HTR-8/SVneo (cell line): ENCODE measurements at places on chromosomes 1 and 21.

- no peak for DNase-seq
Measured at GRCh38 chr1:198598796-198599321, 40.0 kb upstream of the PTPRC start.

GRCh38 chr1:68188060-68188538, 44.2 kb downstream of the WLS start:
- no peak for DNase-seq

DNA sequence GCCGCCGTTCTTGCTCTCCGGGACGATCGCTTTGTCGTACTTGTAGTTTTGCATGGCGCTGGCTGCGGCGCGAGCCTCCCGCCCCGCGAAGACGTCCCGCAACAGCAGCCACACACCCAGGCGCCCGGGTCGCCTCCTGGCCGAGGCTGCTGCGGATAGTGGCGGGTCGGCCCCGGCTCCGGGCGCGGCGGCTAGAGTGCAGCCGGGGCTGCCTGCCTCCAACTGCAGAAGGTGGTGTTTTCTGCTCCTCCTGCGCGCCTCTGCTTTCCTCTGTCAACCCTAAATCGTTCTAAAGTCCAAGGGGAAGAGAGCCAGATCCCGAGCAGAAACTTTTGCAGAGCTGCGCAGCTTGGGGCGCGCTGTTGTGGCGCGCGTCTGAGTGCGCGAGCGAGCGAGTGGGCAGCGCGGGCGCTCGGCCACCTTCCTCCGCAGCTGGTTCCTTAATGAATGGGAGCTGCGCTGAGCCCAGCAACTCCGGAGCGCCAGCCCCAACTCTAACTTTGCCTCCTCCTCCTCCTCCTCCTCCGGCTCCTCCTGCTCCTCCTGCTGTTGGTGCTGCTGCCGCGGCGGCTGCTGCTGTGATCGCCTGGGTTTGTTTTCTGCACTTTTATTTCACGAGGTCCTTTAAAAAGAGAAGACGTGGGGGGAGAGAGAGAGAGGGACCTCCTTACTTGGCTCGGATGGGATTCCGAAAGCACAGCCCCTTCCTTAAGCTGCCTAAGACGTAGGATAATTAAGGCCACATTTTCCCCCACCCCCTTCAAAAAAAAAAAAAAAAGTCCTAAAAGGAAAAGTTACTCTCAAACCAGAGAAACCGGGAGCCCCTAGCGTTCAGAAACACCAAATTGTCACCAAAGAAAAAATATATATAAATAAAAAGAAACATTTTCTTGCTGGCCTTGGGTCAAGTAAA, at the start of gene PLPP3:
Gene PLPP3 (minus strand): TSS at position 601 of the 913 bp plus-strand sequence. CDS start 547 bp downstream, at position 54.
- DNase-seq = peak; percentile 69

- DNase-seq = no peak
Measured at GRCh38 chr1:234862944-234863515, 253.1 kb upstream of the IRF2BP2 start.

DNA sequence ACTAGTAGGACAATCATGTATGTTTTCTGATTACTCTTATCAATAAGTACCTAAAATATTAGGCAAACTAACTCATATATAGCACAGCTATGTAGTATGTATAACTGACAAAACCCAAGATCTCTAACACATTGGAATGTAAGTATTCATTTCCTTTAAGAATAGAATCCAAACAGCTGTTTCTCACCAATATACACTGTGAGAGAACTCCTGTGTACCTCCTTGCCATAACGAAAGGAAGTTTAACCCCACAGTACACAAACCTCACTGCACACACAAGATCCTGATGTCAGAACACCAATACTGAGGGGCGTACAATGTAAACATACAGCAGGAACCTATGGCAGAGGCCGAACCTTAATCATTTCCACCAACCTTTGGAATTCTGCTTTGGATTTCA, 113.0 kb downstream of the SMYD3 start:
- no peak for DNase-seq

GRCh38 chr21:18152371-18152770, 92.3 kb upstream of the CHODL start:
- DNase-seq = no peak

DNA sequence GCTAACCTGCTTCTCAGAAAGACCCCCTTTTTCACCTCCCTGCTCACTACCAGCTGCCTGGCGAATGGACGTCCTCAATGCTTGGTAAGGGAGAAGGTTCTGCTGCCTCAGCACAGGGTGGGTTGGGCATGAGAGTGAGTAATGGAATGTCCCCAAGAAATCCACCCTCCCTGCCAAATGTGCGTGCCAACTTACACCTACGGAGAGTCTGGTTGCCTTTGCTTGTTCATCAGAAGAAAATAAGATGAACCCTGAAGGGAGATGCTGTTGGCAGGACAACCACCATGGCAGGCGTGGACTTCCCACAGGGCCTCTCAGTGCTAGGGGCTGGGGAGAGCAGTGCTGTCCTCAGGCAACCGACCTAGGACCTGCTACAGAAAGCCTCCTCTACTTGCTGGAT, 106.0 kb downstream of the XCL2 start:
- no peak for DNase-seq

- DNase-seq = no peak
Measured at GRCh38 chr1:58887059-58887458, 103.2 kb upstream of the JUN start.

DNA sequence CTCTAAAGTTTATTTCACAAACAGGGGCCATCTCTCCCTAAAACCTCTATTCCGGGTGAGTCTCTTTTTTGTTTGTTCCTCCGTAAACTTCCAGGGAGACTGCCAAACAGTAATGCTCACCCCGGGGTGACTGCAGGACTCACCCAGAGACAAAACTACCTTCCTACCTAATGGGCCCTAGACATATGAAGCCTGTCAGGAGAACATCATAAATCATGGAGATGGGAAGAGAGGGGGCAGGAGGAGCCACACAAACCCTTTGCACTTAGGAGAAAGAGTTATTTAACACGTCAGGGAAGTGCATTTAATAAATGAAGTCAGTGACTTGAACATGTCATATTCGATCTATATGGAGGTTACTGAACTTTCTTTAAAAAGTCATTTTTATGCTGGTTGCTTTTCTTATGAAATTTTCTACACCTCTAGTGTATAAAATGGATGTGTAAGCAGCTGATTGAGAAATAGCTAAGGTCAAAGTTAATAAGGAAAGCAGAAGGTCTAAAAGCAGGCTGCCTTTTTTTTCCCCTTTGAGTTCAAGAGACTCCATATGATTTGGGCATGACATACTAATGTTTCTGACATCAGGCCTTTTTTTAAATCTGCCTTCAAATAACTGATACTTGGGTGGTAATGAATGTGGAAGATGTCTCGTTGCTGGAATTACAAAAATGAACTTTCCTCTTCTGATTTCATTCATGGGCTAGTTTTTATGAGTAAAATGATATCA, 286.9 kb upstream of the USP25 start:
- DNase-seq = no peak

DNA sequence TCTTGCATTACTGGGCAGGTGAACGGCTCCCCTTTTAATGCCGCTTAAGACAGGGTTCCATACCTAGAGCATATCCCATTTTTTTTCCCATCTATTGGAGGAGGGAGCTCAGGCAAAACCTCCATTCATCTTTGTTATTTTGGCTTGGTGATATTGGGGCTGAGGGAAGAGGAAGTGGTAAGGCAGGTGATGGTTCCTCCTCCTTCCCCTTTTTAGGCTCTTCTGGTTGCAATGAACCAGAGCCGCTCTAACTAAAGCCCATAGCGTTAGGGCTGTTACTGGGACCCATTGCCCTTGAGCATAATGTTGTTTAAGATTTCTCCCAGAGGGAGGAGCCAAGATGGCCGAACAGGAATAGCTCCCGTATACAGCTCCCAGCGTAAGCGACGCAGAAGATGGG, 21.1 kb downstream of the PYHIN1 start:
- DNase-seq = no peak

GRCh38 chr21:31686272-31686915, 26.9 kb downstream of the SOD1 start:
- DNase-seq = no peak

- no peak for DNase-seq
Measured at GRCh38 chr1:169999761-170000160, 74.7 kb downstream of the KIFAP3 start.

GRCh38 chr21:16563795-16564194, 834.0 kb downstream of the USP25 start:
- peak; percentile 45 for DNase-seq

DNA sequence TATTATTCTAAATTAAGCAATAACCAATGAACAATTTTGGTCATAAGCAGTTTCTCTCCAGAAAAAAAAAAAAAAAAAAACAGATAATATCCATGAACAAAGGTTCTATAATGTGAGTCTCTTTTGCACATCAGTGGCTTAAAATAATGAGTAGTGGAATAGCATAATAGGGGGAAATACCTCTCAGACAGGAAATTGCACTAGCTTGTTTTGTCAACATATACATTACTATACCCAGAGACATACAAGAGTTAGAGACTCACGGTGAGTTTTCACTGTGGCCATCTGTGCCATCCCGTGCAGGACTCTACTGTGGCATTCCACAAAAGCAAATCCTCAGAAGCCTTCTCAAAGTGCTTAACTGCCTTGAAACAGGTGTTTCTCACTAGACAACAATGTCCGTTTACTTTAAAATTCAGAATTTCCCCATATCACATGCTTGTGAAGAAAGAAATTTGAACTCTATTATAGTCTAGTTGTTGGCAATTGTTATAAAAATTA, 697.9 kb downstream of the USP25 start:
- DNase-seq = no peak
